T1000 (cell line): ENCODE measurements at places on chromosomes 1 and 21.

DNA sequence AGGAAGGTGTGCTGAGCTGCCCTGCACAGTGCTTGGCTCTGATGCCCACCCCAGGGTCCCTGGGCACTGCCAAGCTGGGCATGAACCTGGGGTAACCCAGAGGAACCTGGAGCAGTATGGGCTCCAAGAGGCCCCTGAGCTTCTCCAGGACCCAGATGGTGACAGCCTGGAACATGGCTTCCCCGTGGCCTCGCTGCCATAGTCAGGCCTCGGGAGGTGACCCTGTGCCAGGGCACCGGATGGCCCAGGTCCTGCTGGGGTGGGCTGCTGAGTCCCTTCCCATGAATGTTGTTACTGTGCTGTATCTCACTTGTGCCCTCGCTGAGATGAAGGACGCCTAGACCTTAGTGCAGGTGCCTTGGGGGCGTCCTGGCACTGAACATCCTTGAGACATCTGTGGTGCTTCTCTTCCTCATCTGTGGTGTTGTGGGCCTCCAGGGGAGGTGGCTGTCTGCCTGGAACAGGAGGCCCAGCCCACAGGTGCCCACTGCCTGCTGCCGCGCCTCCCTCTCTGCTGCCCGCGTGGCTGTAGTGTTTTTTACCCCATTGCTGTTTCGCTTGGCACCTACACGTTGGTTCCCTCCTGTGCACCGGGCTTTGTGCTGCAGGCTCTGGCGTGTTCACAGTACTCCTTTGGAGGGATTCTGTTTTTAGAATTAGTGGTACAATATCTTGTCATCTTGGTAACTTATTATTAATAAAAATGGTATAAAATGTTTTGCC is 160.3 kb downstream of the PCBP3 start:
- no peak for DNase-seq

GRCh38 chr21:37699024-37699775 is 217.1 kb downstream of the KCNJ6 start:
- no peak for DNase-seq

DNA sequence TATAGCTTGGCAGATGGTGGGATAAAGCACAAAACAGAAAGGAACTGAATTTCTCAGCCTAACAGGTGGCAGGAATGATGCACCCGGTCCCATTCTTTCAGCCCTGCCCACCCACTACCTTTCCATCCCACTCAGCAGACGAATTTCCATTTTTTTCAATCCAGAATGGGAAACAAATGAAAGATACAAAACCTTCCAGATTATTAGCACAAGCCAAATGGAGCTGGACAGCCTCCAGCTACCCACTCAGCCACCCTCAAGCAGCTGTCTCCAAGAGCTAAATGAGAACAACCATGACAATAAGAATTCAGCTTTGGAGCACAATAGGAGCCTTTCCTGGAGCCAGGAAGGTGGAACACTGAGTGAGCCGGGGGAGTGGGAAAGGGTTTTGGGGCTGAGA is 96.3 kb upstream of the ST6GALNAC5 start:
- DNase-seq, result no peak

DNA sequence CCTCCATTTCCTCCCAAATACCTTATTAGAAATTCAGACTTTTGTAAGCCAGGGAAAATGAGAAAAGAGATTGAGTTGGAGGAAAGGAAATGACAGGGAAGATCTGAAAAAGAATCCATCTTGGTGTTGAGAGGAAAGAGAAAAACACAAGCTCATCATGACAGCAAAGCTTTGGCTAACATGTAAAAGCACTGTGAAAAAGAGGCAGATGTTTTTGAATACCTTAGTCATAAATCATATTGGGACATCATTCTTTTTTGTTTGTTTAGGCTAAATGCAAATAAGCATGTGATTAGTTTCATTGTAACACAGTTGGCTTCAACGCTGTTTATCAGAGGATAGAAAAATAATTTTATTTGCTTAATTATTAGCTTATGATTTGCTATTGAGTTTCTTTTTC is 64.6 kb downstream of the LHX8 start:
- no peak for DNase-seq

GRCh38 chr21:14072761-14073535 is 137.8 kb downstream of the LIPI start:
- no peak for DNase-seq

DNA sequence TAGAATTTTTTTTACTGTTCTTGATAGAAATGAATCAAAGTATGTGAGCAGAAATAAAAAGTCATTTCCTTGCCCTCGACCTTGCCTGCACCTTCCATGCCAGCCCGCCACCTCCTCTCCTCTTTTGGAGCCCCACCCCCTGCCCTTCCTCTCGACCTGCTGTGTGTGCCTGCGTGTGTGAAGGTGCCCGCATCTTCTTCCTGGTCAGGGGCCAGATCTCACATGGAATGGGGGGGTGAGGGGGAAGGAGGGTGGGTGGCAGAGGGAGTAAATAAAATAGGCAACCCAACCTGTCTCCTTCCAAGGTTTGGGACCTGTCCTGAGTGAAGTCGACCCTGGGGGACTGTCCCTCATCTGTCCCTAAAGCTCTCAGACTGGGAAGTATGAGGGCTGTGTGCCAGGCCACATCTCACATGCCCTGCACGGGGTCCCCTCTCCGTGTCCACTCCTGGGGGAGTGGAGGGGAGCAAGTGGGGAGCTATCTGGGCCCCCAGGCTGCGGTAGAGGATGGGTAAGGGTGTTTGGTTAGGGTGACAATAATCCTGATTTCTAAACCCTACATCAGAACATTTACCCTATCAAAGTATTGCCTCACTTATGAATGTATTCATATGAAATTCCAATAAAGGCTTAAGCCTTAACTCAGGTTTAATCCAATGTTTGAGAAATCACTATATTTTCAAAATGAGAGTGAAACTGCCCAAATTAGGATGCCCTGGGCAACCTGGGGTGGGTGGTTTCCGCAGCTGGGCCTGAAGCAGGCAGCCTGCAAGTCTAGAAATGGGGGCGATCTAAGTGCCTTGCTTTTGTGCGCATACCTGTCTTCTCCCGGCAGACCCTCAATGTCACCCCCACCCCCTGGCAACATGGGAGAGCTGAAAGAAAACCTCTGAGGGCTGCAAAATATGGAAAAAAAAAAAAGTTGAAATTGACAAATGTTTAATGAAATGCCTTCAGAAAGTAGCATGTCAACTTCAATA is 15.4 kb downstream of the AMPD2 start:
- DNase-seq, result no peak

DNA sequence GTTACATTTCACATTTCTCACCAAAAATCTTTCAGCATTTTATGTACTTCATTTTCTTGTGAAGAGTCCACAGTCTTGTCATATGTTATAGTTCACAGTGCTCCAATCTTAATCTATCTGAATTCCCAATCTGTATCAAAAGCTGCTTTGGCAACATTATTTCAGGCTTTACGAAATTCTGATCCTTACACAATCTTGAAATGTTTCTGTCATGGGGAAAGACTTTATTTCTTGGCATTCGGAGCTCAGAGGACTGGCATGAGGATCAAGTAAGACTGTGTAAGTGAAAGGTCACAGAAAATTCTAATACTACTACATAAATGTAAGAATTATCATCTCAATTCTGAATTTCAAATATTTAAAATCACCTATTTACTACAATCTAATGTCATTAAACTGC is 2.0 kb downstream of the USP33 start:
- DNase-seq, result no peak
